ENCODE measurements at places on chromosomes 2 and 18.

DNA sequence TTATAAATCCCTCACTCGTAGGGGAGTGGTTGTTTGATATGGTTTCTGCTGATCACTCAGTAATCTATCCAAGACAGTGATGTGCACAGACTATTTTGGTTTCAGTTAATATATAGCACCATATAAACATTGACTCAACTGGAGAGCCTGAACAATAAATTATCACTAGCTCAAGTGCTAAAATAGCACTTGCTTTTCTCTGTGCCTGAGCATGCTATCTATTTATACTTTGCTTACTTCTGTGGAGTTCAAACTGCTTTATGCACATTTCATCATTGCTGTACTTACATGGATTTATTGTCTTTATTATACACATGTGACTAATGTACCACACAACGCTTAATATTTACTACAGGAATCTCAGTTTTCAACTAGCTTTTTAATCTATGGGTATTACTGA is 133.6 kb downstream of the BCL2 start:
- no peak for DNase-seq

DNA sequence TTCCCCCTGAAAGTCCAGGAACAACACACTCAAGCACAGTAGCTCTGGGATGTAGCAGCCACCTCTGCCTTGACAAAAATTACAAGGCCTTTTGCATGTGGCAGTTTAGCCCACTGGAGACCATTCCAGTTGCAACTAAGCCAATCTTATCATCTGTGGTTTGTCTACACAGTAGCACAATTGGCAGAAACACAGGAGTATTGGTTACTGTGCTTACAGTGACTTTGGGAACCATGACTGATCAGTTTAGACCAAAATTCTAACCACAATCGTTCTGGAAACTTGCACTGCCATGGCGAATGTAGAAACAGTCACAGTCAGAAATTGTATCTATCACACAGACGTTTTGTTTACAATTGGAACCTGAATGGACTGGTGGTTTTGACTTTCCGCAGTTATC is 403.7 kb upstream of the MEIS1 start:
- no peak for DNase-seq

GRCh38 chr18:37701967-37702366 is 136.4 kb upstream of the CELF4 start:
- DNase-seq = no peak

GRCh38 chr2:52034706-52035105 is 1002.8 kb upstream of the NRXN1 start:
- DNase-seq = no peak
